ENCODE measurements at places on chromosomes 2 and 18.

DNA sequence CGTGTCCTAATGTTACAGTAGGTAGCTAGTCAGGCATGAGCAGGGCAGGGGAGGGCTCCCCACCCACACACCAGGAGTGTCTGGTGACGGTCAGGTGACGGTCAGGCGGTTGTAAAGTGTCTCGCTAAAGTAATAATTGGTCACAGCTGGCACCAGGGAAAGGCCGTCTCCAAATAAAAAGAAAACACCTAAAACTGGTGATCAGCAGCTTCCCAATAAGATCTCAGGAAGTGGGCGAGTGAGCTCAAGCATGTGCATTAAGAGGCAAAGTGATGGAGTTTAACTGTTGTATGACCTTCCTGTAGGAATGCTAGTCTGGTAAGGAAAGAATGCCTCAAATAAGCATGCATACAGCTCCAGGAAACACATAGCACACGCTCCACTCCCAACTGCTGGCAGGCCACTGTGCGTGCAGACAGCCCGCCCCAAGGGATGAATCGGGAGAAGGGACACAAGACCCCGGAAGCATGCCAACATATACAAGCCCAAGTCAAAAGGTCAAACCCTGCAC lies 177.1 kb downstream of the RNF144A start:
- DNase-seq, result no peak

GRCh38 chr18:76406791-76407190 lies 88.3 kb downstream of the ZNF516 start:
- no peak for DNase-seq

- no peak for DNase-seq
Observed at GRCh38 chr2:60873381-60873780, 8.0 kb upstream of the REL start.

- no peak for DNase-seq
Observed at GRCh38 chr2:69464575-69464974, 27.3 kb upstream of the NFU1 start.

GRCh38 chr2:118372886-118373830 lies 284.9 kb downstream of the INSIG2 start:
- no peak for DNase-seq

DNA sequence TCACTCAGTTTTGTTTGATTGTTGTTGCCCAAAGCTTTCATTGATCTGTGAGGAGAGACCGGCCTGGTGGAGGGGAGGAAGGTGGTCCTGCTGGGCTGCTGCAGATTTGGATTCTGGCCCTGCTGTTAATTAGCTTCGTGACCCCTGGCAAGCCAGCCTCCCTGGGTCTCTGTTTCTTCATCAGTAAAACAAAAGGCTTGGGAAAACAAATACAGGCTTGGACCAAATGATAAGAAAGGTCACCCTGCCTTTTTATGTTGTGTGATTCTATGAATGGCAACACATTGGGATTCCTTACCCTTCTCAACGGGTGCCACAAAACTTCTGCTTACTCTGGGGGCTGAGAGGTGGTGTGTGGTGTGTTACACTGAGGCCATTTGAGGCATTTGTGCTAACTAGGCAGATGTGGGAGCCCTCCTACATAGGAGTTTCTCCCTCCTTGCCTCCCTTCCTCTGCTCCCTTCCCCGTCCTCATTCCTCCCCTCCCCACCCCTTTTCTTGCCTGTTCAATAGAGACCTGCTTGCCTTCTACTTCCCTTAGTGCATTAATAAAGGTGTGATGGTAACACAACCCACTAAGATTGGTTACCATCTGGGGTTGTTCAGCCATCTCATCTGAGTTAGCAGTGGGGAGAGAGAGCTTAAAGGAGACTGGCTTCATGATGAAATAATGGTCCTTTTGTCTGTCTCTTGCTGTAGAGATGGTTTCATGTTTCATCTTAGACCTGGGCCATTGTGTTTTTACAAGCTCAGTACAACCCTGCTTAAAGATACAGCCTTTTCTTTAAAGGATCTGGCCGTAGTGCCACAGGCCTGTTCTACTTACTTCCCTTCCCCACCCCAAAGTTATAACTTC lies 96.2 kb downstream of the TANC1 start:
- DNase-seq, result no peak

DNA sequence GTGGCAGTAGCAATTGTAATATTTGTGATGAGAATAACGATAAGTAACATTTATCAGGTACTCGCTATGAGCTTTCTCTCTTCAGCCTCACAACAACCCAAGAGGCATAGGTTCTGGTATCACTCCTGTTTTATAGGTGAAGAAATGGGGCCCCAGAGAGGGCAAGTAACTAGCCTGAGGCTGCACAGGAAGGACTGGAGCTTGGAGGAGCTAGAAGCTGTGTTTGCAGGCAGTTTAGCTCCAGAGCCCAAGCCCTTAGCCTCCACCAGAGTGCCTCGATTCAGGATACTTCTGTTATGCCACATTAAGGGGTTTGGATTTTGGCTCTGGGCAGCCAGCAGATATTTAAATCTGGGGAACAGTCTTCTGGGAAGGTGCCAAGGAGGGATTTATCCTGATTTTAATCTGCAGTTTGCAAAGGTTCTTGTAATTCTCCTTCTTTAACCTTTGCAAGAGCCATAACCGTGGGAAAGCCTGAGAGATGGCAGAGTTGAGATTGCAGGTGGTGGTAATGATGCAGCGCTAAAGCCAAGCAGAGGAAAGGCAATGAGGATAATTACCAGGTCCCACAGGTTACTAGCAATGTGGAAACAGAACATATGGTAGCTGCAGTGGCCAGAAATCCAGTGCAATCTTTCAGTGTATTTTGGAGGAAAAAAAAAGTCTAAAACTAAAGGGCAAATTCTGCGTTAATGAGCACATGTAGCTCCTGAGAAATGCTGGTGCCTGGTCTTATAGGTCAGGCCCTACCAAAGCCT lies 9.1 kb downstream of the MOCOS start:
- no peak for DNase-seq

- no peak for DNase-seq
Observed at GRCh38 chr2:71409611-71410010, 43.8 kb upstream of the DYSF start.

GRCh38 chr2:105972246-105972645 lies 221.9 kb downstream of the UXS1 start:
- no peak for DNase-seq

DNA sequence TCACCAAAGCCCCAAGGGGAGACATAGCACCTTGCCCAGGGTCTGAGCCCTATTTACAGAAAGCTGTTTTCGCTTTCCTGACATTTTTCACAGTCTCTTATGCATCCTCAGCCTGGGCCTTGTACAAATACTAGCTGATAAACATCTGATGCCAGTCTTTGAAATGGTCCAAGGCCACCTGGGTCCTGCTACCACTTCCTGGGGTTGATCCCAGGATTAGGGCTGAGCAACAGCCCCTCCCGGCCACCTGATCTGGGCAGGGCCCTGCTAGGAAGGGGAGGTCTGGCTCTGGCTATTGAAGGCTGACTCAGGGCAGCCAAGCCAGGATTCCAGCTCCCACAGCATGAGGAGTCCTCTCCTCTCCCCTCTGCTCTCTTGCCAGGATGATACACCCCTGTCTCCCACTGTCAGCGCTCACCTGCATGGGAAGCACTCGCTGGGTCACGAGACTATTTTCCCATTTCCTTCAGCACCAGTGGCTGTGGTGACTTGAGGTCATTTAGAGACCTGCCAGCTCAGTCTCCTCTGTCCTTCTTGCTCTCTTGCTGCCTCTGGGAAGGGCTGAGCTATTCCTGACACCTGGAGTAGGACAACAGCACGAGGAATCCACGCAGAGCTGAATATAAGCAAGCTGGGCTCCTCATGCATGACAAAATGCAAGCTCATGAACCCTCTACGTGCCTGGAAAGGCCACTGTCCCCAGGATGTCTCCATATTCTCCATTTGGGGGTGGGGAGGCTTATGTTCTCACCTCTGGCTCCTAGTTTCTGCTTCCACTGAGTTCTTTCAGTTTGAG lies 53.0 kb upstream of the LGALSL start:
- DNase-seq, result no peak

Measured in CD4-positive, alpha-beta T cell treated with Interleukin-15 for 4 hours (primary cell).